CD4-positive, CD25-positive, alpha-beta regulatory T cell (primary cell): ENCODE measurements at places on chromosomes 6 and 20. TPM values are rescaled to one million over a fixed set of nuclear protein-coding genes. Genes with fewer than 3 reads are reported as not detected.

GRCh38 chr20:51096582-51097267 lies 73.8 kb upstream of the KCNG1 start:
- DNase-seq, result no peak

Gene TUBB2B
- total RNA-seq, result 0.91 TPM

DNA sequence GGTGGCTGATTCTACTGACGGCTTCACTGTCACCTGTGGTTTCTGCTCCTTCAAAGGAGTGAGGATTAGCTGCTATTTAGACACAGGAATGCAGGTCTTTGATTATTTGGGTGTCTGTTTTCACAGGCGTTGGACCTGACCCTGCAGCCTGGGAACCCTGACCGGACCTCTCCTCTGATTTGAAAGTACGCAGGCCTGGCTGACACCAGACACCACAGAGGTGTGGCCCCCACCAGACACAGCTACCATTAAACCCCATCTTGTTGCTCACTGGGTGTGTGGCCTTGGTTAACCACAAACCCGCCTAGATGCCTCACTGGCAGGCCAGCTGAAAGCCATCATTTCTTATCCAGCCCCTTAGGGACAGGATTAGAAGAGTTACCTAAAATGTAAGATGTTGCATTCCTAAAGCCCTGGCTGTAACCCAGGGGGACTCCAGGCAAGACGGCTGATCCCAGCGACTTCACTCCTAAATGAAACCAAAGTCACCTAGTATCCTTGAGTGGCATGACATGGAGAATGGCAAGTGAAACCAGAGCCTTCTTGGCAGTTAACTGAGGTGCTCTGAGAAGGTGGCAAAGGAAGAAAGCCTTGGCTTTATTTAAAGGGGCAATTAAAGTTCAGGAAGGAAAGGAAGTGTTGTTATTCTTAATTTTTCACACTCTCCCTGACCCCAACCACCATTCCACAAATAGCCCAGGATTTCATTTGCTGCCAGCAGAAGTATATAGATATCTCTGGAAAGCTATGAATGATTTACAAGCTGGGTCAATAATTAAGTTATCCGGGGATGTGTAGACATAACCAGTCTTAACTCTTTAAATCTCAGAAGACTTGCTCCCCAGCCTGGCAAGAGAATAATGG lies 169.9 kb downstream of the QRSL1 start:
- DNase-seq, result peak; percentile 11

- no peak for DNase-seq
Observed at GRCh38 chr6:54665278-54665677, 181.3 kb upstream of the FAM83B start.

DNA sequence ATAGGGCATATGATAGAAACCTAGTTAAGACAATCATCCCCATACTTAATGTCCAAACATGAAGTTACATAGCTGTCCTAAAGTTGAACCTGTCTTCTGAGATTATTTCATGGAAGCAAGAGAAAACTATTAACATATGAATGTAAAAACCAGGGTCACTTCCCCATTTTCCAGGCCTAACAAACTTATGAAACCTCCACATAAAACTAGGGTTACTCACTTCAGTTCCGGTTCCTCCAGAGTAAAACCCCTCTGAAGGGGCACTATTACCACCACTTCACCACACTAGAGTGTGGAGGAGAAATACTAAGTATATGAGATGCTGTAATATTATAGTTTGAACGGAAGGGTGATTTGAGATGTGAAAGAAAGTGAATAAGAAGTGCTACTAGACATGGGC lies 14.9 kb downstream of the PRKN start:
- no peak for DNase-seq

GRCh38 chr6:26122005-26122388 lies 34.8 kb downstream of the HFE start:
- DNase-seq, result peak; percentile 34

DNA sequence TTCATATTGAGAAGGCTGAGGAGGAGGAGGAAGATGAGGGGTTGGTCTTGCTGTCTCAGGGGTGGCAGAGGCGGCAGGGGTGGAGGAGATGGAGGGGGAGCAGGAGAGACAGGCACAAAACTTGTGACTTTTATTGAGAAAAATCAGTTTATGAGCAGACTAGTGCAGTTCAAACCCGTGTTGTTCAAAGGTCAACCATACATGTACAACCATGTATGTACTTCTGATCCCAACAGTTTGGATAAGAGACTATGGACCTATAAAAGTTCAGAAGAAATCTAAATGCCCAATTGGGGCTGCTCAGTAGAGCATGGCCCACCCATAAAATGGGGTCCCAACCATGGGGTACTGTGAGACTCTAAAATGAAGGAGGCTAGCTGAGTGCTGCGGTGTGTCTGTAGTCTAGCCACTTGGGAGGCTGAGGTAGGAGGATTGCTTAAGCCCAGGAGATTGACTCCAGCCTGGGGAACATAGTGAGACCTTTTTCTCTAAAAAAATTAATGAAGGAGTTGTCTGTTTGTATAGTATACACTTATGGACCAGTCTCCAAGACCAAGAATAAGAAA lies 7.6 kb upstream of the SLC22A7 start:
- no peak for DNase-seq

Gene DYNLT1
- total RNA-seq, result 123 TPM

Gene OXT
- total RNA-seq, result not detected

Gene SLC17A3
- total RNA-seq, result not detected

Gene GPX5
- not detected for total RNA-seq

DNA sequence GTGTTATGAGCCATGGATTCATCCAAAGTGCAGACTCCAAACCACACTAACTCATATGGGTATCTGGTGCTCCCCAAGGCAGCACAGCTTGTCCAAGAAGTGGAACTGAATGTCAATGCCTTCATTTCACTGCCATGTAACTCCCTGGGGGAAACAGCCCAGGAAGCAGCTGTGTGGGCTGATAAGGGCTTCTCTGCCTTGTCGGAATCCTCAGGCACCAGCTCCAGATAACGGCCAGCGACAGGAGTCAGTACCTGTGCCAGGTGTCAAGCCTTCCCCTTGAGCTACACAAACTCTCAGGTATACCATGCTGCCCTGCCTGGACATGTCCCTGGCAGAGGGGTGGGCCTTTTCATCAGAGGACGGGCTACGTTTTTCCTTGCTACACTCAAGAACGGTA lies 751.9 kb upstream of the CHD6 start:
- DNase-seq, result no peak

DNA sequence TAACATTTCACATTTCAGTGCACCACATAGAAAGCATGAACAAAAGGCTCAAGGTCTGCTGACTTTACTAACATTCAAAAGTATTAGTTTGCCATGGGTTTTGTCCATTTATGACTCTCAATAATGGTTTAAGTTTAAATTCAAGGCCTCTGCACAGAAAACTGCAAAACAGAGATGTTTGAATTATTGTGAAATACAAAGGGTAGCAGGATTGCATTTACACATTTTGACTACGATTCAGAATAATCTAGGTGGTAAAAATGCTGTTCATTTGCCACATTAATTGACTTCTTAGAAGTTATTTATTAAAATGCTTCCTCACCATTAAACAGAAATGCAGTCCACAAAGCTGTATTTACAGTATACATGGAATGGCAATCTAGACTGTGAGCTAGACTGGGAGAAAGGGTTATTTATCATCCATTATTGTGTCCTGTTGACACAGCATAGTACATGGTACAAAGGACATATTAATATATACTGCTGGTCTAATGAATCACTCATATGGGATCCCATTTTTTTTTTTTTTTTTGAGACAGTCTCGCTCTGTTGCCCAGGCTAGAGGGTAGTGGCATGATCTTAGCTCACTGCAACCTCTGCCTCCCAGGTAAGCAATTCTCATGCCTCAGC lies 18.0 kb downstream of the USP49 start:
- no peak for DNase-seq

- DNase-seq, result no peak
Observed at GRCh38 chr20:57091748-57092111, 174.7 kb downstream of the BMP7 start.

DNA sequence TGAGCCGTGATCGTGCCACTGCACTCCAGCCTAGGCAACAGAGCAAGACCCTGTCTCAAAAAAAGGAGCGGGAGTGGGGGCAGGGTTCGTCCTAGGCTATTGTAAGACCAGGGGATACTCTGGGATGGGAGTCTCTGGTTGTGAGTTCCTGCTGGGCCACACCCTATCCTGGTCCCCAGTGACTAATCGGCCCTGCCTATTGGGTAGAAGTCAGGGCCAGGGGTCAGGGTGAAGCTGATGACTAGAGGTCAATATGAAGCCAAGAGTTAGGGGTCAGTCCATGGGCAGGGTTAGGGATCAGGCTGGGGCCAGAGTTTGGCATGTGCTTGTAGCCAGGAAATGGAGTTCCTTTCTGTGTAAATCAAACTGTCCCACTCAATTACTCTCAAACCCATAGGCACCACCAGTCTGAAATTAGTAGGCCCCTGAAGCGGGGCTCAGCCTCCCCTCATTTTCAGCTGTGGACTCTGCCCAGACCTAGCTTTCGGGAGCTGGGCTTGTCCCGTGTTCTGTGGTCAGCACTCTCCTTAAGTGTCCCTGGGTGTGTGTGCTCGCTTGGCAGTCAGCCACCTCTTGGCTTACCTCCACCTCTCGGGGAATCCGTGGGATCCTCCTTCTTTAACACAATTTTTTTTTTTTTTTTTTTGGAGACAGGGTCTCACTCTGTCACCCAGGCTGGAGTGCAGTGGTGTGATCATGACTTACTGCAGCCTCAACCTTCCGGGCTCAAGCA lies 1.8 kb downstream of the HSPA12B start:
- no peak for DNase-seq

DNA sequence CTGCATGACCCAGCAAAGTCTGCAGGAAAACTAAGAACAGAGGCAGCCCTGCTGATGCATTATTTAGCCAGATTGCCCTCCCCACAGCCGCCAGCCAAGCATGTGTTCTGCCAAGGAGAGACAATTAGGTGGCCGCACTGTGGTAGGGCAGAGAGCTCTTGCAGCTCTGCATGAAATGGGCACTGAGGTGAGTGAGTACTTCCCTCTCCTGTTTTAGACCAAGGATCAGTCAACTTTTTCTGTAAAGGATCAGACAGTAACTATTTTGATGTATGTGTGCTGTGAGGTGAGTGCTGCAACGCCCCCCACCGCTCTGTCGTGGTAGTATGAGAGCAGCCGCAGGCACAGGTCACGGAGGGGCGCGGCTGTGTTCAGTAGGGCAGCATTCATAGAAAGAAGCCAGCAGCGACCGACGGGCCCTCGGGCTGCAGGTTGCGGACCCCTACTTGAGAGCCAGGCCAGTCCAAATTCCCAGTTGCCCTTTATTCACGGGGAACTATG lies 23.8 kb upstream of the FAM50B start:
- no peak for DNase-seq

Gene GSTA2
- not detected for total RNA-seq

DNA sequence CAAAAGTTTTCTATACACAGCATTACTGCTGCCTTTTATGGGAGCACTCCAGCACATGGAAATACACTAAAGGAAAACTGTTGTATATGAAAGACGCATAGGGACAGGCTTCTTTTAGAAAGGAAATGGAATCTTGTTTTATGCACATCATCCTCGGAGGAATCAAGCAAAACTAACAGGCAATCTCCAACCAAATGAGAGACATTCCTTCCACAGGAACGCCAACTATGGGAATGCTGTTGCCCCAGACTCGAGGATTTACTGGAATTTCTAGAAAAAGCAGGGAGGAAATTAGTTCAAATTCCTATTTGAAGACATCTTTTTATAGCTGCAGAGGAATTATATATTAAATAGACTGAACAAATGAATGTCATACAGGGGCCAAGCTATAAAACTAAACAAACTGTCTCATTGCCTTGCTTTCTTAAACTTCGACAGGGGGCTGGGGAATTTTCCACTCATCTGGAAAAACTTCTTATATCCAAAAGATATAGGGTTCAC lies 52.2 kb downstream of the LYRM4 start:
- no peak for DNase-seq

DNA sequence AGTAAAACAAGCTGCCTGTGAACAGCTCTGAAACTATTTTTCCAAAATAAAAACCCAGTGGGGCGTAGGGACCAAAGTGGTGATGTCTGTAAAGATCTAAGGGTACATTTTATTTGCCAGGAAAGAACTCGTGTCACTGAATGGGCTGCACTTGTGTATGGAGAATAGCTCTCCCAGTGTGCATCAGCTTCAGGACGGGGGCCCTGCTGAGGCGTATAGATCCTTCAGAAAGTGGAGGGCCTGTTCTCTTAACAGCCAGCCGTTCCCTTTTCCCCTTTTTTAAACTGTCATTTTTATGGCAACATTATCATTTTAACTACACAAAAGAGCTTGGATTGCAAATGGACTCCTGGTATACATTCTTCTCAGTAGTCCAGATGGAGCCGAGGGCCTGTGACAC lies 137.3 kb downstream of the TMEM242 start:
- DNase-seq, result no peak

- DNase-seq, result no peak
Observed at GRCh38 chr20:46164254-46164653, 46.1 kb downstream of the CD40 start.

DNA sequence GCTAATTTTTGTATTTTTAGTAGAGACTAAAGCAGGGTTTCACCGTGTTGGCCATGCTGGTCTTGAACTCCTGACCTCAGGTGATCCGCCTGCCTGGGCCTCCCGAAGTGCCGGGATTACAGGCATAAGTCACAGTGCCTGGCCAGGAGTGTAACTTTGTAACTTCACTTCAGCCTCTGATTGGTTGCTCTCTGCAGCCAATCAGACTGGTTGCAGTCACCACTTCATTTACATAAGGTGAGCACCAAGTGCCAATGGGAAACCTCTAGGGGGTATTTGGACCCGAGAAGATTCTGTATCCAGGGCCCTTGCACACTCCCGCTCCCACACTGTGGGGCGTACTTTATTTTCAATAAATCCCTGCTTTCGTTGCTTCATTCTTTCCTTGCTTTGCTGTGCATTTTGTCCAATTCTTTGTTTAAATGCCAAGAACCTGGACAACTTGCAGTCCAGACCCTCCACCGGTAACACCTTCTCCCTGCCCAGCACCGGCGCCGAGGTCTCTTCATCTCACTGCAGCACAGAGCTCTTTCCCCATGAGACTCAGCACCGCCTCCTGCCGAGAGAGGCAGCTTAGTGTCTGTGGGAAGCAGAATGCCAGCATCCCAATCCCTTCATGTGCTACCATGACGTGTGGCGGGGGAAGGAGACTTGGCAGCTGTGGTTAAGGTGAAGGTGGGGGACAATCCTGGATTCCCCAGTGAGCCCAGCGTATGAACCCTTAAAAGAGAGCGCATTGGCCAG lies 14.0 kb upstream of the MRGBP start:
- no peak for DNase-seq

- no peak for DNase-seq
Observed at GRCh38 chr20:48562586-48563116, 265.1 kb downstream of the PREX1 start.

GRCh38 chr6:42530296-42530695 lies 33.5 kb upstream of the UBR2 start:
- DNase-seq, result no peak
